ENCODE measurements at places on chromosomes 5 and 9.

DNA sequence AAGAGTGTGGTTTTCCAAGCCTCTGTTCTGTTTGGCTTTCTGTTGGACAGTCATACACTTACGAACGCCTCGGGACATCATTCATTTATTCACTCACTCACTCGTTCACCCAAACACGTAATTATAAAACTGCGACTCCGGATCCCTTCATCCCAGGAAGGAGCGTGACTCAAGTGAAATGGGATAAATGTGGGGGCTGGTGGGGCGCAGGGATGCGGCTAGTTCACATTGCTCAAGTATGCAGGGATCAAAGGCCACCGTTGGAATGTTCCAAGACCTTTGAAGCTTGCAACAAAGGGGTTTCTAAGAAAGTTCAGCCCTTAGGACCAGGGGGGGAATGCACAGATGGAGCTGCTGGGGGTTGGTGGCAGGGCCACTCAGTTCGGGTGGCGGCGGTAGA is 64.2 kb downstream of the CFAP77 start:
- DNase-seq, result no peak

DNA sequence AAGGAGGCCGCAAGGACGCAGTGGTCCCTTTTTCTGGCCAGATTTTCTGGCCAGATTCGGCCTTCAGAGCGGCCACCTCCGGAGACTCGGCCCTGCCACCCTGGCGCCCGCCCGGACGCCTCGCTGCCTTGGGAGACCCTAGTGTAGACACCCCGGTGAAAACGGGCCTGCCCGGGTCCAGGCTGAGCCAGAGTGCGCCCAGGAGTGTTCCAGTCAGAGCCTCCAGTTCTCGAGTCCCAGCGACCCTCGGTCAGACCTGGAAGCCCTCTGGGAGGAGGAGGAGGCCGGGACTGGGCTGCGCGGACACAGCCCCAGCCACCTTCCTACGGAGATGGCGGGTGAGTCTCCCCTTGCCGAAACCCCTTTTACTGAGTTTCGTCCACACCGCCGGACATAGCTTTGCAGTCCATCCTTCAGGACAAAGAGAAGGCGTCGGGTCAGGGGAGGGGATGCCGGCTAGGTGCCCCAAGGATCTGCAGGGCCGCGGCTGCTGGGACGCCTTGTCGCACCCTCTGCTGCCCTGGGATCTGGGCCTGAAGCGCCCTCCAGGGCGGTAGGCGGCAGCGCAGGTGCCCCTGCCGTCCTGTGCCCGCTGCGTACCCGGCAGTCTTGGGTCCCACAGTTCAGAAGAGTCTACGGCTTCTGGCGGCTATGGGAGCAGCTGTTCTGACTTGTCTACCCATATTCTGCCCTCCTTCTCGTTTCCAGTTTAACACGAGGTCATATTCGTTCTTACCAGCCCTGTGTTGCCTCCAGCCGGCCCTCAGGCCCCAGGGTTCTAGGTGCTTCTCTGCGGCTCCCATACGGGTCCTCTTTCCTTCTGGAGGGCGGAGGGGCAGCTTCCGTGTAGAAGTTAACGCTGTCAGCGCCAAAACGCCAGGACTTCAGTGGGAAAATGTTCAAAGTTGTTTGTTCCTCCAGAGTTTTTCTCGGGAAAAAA is 1771.7 kb upstream of the CDH9 start:
- no peak for DNase-seq

DNA sequence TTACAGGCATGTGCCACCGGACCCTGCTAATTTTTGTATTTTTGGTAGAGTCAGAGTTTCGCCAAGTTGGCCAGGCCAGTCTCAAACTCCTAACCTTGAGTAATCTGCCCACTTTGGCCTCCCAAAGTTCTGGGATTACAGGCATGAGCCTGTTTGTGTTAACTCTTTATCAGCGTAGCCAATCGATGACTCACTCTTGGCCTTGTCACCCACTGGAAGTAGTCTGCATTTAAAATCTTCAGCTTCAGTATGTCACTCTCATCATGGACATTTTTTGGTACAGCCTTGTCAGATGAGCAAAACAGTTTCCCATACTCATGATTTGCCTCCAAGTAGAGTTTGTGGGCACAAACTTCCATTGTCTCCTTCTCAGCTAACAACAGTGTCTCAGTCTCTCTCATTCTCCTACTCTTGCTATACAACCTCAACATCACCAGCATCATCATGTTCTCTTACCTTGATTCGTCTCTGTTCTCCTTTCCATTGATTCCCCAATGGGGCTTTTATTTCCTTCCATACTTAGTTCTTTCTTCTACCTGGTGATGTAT is 22.5 kb downstream of the MUSK start:
- DNase-seq, result no peak

DNA sequence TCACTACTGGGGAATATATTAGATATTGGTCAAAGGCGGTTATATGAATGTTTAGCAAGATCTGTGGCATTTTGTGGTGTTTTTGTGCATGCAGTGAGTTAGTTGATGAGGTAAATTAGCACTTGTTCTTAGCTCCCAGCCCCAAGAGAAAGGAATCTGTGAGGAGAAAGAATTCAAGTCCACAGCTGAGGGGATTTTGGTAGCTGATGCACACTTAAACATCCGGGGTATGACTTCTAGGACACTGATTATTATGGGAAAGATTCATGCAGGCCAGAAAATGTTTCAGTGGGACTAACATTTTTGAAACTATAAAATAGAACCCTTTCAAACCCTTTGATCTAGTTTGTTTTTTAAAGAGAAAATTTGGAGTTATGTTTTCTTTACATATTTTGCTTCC is 118.2 kb upstream of the RPS23 start:
- no peak for DNase-seq

DNA sequence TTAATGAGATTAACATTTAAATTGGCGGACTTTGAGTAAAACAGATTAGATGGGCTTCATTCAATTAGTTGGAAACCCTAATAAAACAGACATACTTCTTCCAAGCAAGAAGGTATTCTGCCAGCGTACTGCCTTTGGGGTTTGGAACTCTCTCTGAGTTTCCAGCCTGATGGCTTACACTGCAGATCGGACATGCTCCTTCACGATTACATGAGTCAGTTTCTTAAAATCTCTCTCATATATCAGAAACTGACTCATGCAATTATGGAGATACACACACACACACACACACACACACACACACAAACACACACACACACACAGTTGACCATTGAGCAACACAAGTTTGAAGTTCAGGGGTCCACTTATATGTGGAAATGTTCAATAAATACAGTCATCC is 789.4 kb downstream of the CDH12 start:
- DNase-seq, result no peak

DNA sequence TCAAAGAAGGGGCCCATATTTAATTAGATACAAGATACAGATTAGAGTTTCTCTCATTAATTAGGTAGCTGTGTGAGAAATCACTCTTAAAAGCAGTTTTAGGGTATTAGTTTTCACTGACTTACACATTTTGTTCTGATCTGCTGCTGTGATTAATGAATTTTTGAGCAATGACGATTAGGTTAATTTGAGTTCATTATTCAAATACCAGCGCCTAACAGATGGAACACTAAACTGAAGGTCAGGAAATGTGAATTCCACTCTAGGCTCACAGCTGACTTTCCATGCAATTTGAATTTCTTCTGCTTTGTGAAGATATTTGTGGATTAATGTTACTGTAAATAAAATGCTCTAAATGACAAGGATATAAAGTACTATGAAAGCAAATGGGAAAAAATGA is 380.6 kb downstream of the ADGRV1 start:
- DNase-seq, result no peak

Data from NCI-H1417 (cell line).